ENCODE measurements at places on chromosomes 12 and 14. TPM values are rescaled to one million over a fixed set of nuclear protein-coding genes. Genes with fewer than 3 reads are reported as not detected.

Gene BHLHE41
- total RNA-seq, result 5.8 TPM

Gene ELK3
- 50.8 TPM for total RNA-seq

Gene SLC5A8
- total RNA-seq, result 0.12 TPM

Gene CLEC4D
- 1.1 TPM for total RNA-seq

Gene FSCB
- not detected for total RNA-seq

Gene CAPZA3
- not detected for total RNA-seq

Gene PLEKHD1
- 0.19 TPM for total RNA-seq

Gene KRT73
- total RNA-seq, result not detected

Gene BMP4
- total RNA-seq, result 26.1 TPM

Gene RGS6
- total RNA-seq, result 7.2 TPM

Gene C12orf42
- total RNA-seq, result 0.36 TPM

Gene ADSS1
- 4.7 TPM for total RNA-seq

Gene REP15
- 13.1 TPM for total RNA-seq

Gene C3AR1
- total RNA-seq, result 15.6 TPM

Gene STAB2
- 2.5 TPM for total RNA-seq

Gene KLRF1
- total RNA-seq, result not detected

Gene CD163L1
- 6.4 TPM for total RNA-seq

DNA sequence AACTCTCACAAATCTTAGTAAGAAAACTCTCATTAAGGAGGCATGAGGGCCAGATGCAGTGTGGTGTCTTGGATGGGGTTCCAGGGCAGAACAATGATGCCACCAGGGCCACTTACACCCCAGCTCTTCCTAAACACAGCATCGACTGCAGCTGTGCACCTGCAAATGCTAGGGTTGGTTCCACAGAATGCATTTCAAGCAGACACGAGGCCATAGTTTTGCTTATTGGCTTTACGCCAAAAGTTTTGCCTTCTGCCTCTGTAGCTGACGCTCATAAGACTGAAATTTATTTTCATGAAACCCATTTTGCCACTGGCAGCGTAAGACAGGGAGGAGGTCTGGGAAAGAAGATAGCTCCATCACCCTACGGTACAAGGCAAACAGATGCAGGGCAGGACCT is 179.0 kb downstream of the RIMBP2 start:
- DNase-seq, result no peak

DNA sequence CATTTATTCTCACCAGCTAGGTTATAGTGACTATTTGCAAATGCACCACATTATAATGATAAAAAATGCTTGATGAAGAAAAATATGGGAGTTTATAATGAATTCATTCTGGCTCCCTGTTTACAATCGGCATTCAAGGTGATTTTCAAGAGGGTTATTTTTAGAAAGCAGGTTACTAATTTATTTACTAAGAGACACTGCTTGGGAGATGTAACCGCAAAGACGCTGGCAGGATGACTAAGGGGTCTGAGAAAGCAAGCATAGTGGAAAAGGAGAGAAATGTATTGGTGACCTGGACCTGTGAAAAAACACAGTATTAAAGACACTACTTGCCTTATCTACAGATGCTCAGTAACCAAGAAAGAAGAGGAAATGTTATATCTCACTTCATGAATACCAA is 13.3 kb upstream of the PITPNM2 start:
- DNase-seq, result no peak

DNA sequence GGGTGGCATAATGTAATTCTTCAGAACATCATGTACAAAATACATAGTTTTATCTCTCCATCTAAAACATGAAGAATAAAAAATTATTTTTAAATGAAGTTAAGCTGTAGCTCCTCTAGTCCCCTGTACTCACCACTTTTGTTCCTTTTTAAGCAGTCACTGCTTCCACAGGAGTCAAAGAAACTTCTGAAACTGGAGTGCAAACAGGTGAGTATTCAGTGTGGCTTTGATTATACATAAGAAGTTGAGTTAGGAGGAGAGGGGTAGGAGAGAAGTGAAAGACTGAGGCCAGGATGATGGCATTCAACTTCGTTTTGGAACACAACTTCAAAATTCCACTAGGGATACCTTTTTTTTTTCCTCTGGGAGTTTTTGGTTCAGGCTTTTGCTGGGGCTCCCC is 131.4 kb upstream of the CNTN1 start:
- no peak for DNase-seq

DNA sequence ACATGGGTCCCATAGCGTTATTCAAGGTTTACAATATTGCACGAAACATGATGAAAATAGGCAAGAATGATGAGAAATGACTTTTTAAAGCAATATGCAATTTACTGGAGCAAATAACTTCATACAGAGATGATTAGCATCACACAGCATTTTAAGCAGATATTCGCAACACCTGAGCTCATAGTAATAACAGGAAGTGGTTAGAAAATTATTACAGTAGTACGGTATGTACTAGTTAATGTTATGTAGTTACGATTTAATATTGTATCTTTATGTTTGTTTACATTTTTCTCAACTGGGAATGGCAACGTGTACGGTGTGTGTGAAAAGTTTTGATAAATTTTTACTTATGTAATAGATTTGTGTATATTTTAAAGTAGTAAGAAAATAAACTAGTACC is 102.6 kb downstream of the OSBPL8 start:
- DNase-seq, result no peak

- no peak for DNase-seq
Observed at GRCh38 chr12:65392491-65392890, 114.0 kb downstream of the MSRB3 start.

- DNase-seq, result no peak
Observed at GRCh38 chr12:129815846-129816245, 88.0 kb downstream of the TMEM132D start.

GRCh38 chr14:22829661-22830442 is at the start of gene MRPL52:
MRPL52 (plus strand) TSS chr14:22829887; CDS start chr14:22829913, 26 bp downstream.
- no peak for DNase-seq

DNA sequence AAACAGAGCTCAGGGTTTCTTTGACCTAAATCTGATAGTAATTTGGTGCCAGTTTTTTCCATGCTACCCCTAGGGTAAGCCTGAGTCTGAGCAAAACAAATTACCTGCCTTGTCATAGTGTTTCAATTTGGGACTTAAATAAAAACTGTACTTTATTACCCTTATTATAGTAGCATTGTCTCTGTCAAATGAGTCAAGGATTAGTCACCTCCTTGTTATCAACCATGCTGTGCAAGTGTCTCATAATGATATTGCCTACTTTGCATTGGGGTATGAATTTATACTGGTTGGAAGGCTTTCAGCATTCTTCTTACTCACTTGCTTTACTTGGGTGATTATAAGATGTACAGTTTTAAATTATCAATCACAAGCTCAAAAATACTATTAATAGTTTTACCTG is 380.0 kb downstream of the LRFN5 start:
- DNase-seq, result no peak

- no peak for DNase-seq
Observed at GRCh38 chr12:5081016-5081415, 37.3 kb downstream of the KCNA5 start.

DNA sequence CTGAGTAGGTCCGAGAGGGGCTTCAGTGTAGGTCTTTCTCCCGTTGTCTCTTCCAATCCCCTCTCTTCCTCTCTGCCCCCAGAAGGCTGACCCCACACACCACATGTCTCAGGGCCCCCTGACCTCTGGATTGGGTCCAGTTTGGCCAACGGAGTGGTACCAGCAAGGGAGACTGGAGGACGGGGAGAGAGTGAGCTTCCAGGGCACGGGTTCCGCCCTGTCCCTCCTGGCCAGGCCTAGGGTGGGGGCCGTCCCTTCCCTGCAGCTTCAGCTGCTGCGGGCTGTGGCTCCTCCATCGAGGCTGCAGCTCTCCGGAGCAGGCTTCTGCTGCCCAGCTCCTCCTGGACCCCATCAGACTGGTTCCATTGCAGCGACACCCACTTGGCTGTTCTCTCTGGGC is 17.4 kb downstream of the FZD10 start:
- DNase-seq, result no peak

- DNase-seq, result no peak
Observed at GRCh38 chr12:14664434-14665023, 31.9 kb downstream of the GUCY2C start.

DNA sequence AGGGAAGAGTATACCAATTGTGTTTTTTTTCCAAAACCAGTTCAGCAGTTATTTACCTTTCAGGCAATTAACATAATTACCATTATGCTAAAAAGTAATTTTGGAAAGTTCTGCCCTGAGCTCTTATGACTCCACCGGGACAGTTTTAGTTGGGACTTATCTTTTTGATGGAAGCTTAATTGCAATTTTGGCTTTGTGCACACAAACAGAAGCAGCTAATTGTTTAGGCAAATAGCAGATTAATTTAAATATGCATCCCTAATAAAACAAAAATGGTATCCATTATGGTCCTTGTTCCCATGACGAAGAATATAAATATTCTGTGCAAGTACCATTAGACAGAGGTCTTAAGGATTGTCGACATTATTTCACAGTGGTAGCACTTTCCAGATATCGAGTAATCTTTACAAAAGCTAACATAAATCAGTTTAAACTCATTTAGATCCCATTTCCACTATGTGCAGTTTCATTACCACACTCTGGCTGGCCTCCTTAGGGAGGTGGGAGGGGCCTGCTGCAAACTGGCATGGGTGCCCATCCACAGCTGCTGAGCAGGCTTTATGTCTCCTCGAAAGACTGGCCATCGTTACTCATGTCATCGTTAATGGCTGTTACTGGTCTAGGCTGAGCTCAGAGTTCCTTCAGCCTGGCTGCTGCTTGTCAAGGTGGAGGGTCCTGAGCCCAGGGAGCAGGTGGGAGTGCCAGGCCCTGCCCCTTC is 68.2 kb downstream of the FBXW8 start:
- no peak for DNase-seq

GRCh38 chr14:71175491-71175890 is 268.2 kb downstream of the PCNX1 start:
- no peak for DNase-seq

- DNase-seq, result no peak
Observed at GRCh38 chr12:124901003-124901402, 13.4 kb downstream of the UBC start.

DNA sequence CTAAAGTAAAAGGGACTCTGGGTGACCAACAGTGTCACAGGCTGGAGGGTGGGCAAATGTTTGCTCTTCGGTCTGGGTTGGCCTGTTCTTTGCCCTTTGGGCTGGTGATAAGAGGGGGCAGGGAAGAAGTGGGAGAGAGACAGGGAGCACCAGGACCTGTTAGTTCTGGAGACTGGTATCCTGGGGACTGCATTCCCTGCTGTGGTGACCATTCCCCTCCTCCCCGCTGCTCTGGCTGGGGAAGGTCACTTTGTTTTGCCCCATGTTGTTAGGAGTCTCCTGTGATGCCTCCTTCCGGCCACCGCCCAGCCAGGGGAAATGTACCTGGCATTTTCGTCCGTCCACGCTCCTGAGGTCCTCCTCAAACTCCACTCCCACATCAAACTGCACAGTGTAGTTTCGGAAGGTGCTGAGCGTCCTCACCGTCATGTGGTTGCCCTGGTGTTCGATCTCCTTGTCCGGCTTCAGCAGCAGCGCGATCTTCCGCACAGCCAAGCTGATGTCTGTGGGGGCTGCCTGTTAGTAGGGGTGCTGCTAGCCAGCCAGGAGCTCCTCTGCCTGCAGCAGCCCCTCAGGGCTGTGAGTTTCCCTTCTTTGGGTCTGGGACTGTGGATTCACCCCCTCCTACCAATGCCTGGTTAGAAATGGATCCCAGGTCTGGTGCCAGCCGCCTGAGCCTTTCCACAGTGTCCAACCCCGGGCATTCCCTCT is 618 bp downstream of the RBP5 start:
- DNase-seq, result no peak

- no peak for DNase-seq
Observed at GRCh38 chr12:9221483-9221882, 13.3 kb upstream of the PZP start.

GRCh38 chr14:48826058-48826457 is 760.1 kb downstream of the RPS29 start:
- no peak for DNase-seq

DNA sequence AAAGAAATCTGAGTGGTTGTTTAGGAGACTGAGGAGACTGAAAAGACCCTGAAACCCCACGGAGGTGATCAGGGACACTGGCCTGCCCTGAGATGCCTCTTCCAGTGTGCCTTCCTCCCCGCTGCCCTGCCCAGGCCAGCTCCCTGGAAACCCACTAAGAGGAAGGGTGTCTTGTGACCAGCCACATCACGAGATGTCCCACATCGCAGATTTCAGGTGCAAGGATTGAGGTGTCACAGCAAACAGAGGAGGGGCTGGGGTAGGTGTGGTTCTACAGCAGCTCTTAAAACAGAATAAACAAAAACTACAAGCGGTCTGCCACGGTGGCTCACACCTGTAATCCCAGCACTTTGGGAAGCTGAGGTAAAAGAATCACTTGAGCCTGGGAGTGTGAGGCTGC is 184.3 kb upstream of the C14orf180 start:
- DNase-seq, result no peak

- no peak for DNase-seq
Observed at GRCh38 chr14:90242444-90242843, 13.9 kb upstream of the PSMC1 start.

DNA sequence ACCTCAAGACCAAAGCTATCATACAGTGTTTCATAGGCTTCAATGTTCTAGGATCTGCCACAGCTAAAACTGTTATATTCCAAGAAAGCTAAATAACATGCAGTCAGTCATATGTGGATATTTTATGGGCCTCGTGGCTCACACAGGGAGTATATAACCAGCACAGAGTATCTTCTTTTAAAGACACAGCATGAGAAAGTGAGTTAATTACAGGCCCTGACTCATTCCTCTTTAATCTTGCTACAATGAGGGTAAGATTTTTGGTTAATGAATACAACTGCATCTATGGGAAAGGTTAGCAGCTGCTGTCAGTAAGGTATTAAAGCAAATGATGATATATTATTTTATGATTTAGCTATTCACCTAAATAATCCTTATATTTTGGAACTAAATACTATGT is 111.0 kb downstream of the TRAFD1 start:
- DNase-seq, result no peak

- DNase-seq, result no peak
Observed at GRCh38 chr12:113392988-113393579, 10.6 kb downstream of the SDS start.

DNA sequence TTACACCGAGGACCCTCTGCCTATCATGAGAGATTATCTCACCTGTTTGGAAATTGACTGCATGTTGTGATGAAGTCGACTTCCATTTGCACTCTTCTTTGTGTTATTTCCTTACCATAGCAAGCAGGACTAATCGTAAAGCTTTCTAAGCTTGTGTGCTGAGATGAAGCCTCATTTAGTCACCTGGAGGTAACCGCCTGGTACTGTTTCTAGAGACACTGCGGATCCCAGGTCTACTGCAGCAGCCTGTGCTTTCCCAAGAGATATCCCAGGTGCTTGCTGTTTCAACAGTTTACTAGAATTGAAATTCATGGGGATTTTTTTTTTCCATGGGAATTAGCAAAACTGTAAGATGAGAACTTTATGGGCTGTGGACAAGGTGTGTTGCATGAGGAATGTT is 131.8 kb downstream of the PTPRR start:
- no peak for DNase-seq

- no peak for DNase-seq
Observed at GRCh38 chr12:131698286-131698685, 12.6 kb upstream of the SFSWAP start.

- no peak for DNase-seq
Observed at GRCh38 chr12:10101648-10102220, 2.9 kb upstream of the CLEC1A start.
